H54 (cell line): ENCODE measurements at places on chromosomes 6 and 20.

DNA sequence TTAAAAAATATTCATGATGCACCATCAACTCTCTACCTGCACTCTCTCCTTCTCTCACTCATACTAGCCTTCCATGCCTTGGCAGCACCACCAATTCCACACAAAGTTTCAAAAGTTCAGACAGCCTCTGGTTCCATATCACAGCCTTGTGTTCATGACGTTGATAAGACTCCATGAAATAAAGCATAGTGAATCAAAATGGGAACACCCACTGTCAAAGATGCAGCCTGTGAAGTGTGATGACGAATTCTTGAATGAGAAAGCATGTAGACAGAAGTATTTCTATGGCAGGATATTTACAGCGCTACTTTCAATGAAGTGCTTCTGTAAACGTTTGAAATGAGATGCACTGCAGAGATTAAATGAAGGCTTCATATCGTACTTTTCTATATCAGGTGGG, 77.3 kb upstream of the FERMT1 start:
- DNase-seq, result no peak

DNA sequence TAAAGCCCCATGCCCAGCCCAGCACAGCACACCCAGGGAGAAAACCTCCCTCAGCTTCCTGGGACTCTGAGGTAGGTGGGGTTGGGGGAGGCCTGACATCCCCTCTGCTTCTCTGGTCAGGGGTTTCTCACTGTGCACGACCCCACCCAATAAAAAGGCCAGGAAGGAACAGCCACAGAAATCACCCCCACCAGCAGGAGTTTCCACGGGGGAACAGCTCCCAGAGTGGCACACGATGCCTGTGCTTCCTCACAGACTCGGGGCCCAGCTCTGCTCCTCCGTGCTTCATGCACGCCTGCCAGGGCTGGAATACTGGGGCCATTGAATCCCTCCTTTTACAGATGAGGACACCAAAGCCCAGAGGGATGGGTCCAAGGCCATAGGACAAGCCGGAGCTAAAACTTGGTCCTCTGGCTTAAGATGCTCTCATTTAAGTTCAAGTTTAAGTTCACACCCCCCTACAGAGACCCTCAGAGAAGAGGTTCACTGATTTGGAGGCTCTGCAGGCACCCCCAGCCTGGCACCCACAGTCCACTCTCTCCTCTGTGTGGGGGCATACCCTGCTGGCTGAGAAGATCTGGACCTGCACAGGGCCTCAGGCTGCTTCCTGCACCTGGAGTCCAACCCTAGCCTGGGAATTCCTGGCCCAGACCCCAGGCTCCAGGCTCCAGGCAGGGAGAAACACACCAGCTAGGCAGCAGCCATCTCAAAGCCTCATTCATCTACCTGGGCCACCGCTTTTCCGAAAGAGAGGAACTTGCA, 14.3 kb downstream of the ACSS1 start:
- DNase-seq, result no peak

DNA sequence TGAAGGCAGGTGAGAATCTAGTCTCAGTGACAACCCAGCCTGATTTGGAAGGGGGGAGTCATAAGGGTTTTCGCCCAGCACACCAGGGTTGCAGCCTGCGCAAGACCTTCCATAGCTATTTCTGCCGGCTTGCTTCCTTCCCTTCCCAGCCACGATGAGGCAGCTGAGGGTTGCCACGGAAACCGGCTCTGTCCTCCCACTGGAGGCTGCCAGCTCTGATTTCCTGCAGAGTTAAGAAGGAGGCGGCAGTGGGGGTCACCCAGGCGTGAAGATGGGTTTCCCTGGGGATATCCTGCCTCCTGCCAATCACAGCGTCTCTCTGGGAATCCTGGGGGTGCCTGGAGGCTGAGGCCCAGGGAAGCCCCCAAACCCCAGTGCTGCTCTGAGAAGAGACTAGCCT, 23.1 kb upstream of the KCNB1 start:
- no peak for DNase-seq

DNA sequence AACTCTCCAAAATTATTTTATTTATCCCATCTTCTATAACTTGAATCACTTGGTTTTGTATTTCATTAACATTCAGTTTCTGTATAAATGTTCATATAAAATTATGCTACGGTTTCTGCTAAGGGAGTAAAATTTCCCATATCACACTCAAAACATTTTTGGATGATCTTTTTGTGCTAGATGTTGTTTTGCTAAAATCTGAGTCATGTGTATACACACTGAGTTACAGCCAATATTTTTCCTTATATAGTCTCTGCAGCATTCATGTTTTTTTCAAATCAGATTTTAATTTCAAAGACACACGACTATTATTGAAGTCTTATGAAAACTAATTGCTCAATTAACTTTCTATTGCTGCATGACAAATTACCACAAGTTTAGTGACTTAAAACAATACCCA, 54.3 kb upstream of the SLC2A12 start:
- DNase-seq, result no peak

DNA sequence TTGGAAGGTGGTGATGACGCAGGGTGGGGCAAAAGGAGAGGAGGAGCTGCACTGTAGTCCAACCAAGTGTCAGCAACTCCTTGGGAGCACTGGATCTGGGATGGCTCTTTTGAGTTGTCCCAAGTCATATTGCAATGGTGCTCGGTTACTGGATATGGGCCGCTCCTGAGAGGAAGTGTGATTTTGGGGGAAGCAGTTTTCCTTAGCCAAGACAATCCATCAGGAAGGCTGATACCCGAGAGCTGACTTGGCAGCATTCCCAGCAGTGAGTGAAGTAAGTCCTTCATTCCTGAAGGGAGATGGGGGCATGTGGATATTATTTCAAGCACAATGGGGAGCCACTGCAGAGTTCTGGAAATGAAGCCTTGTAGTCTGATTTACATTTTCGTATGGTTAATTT, 354.1 kb downstream of the RFPL4B start:
- DNase-seq, result no peak

DNA sequence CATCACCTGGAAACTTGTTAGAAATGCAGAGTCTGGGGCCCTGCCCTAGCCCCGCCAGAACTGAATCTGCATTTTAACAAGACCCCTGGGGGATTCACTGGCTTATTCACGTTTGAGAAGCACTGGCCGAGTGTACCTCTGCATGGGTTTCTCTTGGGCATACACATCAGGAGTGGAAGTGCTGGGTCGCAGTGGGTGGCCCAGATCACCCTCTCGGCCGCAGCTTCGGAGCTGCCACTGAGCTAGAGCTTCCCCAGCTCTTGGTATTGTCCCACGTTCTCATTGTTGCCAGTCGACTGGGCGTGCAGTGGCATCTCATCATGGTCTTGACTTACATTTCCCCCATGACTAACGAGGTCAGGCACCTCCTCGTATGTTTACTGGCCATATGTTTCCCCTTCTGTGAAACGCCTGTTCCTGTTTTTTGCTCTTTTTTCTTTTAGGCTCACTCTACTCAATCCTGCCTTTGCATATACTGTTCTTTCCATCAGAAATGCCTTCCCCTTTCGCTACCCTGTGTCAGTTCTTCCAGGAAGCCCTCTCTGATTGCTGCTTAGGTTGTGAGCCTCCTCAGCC, 3.0 kb upstream of the DLGAP4 start:
- no peak for DNase-seq

DNA sequence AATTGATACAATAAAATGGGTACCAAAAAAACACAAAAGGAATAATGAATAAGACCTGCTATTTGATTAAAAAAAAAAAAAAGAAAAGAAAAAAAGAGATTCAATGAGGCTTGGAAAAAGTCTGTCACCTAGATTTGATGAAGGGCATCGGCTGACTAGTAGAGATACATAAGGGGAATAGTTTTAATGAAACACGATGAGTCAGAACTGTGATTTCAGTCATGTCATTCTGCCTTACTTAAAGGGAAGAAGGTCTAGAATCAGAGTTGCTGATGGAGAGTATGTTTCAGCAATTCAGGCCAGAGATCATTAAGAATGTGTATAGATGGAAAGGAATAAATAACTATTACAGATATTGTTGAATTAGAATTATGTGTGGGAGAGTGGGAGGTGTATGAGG, 565.9 kb upstream of the RNF217 start:
- no peak for DNase-seq

- no peak for DNase-seq
Measured at GRCh38 chr6:3317741-3318211, 59.0 kb downstream of the PSMG4 start.

DNA sequence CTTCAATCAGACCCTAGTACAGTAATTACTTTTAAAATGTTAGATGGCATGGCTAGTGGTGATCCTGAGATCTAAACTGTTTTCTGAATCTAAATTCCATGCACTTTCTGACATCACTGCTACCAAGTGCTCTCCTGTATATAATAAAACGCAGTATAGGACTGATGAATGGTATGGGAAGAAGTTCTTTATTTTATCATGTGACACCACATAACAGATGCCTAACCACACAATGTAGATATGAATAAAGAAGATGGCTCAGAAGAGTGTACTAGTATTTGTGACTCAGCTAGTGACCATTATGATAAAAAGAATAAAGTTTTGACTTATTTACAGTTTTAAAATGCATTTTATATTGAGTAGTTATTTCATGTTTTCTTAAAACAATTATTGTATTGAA, 8.5 kb downstream of the NDUFAF4 start:
- no peak for DNase-seq

- no peak for DNase-seq
Measured at GRCh38 chr6:58073263-58073662, 755.8 kb downstream of the PRIM2 start.

- DNase-seq, result no peak
Measured at GRCh38 chr6:33316603-33317418, 733 bp downstream of the ZBTB22 start.

GRCh38 chr6:159933077-159933476, 35.8 kb upstream of the IGF2R start:
- no peak for DNase-seq

- no peak for DNase-seq
Measured at GRCh38 chr20:56395166-56395565, 2.7 kb downstream of the CSTF1 start.

DNA sequence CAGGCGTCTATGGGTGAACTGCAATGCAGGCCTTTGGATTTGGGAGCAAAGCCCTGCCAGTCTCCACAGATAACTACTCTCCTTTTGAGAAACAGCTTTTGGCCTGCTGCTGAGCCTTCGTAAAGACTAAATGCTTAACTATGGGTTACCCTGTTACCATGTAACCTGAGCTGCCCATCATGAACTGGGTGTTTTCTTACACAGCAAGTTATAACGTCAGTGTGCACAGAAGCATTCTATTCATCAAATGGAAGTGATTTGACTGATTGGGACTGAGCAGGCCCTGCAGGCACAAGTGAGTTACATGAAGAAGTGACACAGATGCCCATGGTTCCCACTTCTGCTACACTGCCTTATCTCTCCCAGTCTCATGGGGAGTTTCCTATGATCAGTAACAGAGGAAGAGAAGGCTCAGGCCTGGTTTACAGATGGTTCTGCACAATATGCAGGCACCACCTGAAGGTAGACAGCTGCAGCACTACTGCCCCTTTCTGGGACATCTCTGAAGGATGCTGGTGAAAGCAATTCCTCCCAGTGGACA, 319.1 kb downstream of the CD83 start:
- no peak for DNase-seq

DNA sequence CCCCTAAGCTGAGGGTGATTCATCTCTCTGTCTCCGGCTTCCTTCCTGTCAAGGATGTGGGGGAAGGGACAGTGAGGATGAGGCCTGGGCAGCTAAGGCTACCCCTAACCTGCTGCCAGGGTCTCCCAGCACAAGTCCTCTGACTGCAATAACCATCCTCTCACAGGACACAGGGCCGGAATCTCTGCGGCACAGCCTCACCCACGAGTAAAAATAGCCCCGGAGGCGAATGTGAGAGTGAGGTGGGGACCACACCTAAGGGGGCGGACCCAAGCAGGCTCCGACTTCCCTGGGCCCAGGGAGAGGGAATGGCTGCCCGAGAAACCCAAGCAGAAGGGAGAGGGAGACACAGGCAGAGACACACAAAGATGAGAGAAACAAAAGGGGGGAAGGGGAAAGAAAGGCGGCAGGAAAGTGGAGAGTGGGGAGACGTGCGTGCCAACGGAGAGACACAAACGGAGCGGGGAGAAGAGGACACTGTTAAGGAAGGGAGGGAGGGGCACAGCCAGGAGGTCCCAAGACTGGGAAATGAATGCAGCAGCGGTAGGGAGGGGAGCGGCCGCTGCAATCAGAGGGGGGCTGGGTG, 1.4 kb downstream of the CLIC1 start:
- DNase-seq, result peak; percentile 69

- DNase-seq, result no peak
Measured at GRCh38 chr6:111812060-111813038, 60.9 kb downstream of the FYN start.
